CD4-positive, CD25-positive, alpha-beta regulatory T cell (primary cell): ENCODE measurements at places on chromosomes 2 and 18.

GRCh38 chr2:37820471-37820986 is 104.6 kb upstream of the RMDN2 start:
- DNase-seq, result no peak

- DNase-seq, result no peak
Measured at GRCh38 chr18:49753643-49754042, 59.7 kb downstream of the ACAA2 start.

GRCh38 chr18:74524097-74524496 is 10.2 kb upstream of the CNDP1 start:
- no peak for DNase-seq

GRCh38 chr2:55452879-55453278 is 33.2 kb upstream of the CCDC88A start:
- no peak for DNase-seq

DNA sequence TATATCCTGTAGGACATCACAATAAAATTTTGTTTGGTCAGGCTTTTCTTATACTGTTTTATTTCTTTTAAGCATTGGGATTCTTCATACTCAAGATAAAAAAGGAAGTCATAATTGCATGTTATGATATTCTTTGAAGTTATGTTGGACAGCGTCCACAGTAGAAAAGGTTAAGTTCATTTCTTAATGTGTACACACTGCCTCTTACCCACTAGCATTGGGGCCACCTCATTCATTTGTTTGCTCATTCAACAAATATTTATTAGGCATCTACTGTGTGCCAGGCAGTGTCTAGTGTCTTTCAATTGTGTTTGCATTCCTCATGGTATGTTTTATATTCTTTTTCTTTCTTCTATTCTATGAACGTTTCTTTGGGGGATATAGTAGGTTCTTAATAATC is 70.2 kb downstream of the PTPRM start:
- no peak for DNase-seq
